ENCODE measurements at places on chromosomes 13 and 19. TPM values are rescaled to one million over a fixed set of nuclear protein-coding genes. Genes with fewer than 3 reads are reported as not detected.

DNA sequence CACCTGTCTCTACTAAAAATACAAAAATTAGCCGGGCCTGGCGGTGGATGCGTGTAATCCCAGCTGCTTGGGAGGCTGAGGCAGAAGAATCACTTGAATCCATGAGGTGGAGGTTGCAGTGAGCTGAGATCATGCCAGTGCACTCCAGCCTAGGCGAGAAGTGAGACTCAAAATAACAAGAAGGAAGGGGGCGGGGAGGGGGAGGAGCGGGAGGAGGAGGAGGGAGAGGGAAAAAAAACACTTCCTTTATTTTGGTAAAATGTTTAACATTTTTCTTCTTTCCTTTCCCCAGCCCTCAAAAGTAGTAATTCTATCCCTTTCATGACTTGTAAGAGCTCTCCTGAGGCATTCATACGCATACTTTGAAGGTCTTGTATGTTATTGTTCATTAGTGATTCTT is 44.3 kb downstream of the SPRY2 start:
- no peak for DNase-seq

DNA sequence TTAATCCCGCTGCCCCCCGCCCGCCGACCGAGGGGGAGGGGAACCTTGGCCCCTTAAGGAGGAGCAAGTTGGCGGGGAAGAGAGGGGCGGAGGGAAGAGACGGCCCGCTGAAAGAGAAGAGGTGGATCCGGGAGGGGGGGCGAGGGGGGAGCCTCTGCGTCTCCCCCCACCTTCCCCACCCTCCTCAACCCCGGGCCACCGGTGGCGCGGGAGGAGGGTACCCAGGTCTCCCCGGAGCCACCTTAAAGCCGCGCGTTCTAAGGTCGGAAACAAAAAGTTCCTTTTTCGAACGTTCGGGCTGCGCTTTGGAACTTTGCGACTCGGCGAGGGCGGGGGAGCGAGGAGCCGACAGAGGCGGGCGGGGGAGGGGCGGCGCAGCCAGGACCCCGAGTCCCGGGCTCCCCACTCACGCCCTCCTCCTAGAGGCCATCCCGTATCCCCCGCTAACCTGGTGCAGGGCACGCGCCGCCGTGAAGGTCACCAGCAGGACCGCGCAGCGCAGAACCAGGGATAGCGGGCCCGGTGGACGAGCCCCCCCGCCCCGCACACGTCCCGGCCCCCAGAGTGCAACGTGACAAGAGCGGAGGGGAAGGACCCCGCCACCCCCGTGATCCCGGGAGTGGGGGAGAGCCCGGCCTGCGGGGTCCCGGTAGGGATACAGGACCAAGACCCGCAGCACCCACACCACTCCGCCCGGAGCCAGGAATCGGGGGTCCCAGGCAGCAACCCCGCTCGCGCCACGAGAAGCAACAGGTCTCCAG is 659 bp downstream of the ERF start:
- DNase-seq, result peak; percentile 85

DNA sequence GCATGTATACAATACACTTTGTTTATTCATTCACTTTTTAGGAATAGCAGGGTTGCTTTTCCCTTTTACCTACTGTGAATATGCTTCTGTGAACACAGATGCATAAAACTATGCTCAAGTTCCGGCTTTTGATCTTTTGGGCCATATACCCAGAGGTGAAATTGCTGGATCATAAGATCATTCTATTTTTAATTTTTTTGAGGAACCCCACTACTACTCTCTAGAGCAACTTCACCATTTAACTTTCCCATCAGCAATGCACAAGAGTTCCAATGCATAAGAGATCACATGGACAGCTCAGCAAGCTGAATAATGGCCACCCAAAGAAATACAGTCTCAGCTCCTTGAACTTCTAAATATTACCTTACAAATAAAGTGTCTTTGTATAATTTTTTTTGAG is 17.0 kb upstream of the SIGLEC10 start:
- no peak for DNase-seq

GRCh38 chr19:8396563-8397203 is 6.5 kb downstream of the RAB11B start:
- peak; percentile 86 for DNase-seq

- peak; percentile 48 for DNase-seq
Measured at GRCh38 chr19:7545904-7546303, 10.4 kb downstream of the PNPLA6 start.

DNA sequence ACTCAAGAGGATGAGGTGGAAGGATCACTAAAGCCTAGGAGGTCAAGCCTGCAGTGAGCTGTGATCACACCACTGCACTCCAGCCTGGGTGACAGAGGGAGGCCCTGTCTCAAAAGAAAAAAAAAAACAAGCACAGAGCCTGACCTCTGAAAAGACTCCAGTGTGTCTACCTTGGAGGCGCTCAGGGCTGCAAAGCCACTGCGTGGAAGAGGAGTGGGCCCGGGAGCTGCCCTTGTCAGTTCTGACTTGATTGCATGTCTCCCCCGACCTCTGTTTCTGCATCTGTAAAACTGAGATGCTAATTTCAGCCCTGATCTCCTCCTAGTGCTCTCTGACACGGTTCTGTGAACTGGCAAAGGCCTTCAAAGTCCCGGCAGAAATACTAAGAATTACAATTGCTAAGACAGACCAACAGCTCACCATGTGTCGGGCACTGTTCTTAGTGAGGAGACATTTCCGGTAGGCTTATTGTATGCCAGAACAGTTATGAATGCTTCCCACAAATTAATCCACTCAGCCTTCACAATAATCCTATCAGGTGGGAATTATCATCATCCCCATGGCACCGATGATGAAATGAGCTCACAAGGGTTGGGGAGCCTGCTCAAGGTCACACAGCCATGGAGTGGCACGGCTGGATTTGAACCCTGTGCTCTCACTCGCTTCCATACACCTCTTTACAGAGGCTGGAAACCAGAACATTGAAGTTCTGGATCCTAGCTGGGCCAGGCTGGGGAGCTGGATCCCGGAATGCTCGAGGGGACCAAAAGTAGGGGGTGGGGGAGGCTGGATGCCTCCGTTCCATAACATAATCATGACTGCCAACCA is 3.5 kb downstream of the AKT2 start:
- DNase-seq, result no peak

GRCh38 chr13:103273825-103274224 is 207.6 kb upstream of the SLC10A2 start:
- DNase-seq, result no peak

DNA sequence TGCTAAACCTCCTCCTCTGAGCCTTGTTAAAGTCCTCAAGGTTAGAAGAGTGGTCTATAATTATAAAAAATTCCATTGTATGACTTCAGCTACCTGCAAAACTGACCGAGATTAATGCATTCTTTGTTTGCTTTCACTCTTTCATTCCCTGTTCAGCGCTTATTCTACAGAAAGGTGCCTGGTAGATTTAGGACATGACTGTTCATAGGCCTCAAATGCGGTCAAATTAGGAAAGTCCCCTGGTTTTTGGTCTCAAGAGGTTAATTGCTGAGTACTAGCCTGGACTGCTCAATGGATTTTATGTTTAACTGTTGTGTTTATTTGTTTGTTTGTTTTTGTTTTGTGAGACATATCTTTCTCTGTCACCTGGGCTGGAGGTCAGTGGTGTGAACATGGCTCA is 35.4 kb downstream of the KL start:
- no peak for DNase-seq

DNA sequence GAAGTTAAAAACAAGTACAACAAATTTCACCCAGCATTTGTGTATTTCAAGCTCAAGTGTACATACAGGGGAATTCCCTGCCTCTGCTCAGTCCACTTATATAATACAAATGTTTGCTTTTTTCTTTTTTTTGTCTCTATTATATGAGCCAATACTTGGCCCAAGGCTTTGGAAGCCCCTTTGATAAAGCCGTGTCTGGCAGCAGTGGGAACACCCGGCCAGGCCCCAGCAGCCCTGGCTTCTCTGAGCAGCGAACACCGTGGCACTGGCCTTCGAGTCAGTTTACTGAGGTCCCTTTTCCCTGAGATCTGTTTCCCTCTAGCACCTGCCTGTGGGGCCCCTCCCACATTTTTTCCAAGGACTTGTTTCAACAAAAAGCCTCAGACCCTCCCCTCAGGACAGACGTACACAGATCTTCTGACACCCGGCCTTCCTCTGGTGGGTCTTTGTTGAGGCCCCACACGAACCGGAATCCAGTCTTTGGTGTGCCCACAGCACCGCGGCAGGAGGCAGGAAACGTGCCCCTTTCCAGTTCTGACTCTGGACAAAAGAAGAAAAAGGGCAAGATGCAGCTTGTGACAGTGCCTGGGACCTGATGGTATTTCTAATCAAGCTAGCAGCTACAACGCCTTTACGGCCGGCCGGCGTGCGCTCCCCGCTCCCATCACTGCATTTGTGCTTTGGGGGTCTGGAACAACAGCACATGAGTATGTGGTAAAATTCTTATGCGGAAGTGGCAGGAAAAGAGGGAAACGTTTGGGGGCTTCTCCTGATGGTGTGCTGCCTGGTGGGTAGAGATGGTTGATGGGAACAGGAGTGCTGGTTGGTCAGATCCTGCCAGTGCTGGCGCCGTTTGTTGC is 13.8 kb downstream of the SIPA1L3 start:
- DNase-seq, result no peak

DNA sequence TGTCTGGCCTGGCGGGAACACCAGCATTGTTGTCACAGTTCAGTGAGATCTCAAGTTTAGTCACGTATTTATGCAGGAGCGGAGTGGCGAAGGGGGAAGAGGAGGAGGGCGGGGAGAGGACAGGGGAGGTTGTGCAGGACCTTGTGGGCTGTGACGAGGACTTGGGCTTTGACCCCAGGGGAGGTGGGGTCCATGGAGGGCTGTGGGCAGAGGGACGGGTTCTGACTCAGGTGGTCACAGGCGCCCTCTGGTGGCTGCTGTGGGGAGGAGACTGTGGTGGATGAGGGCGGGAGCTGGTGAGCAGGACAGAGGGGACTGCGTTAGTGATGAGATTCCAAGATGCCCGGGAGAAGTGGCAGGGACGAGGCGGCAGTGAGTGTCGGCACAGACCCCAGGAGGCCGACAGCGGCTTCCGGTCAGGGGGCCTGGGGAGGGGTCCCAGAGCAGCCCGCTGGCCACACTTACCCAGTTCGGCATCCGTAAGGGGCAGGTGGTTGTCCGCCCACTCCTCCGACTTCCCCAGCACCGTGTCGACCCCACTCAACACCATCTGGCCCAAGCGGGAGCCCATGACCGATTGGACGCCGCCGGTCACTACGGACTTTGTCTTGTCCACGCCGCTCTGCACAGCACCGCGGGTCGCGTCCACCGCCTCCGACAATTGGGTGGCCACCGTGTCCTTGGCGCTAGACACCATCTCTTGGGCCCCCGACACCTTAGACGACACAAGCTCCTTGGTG is 15.7 kb downstream of the PLIN3 start:
- DNase-seq, result peak; percentile 81

DNA sequence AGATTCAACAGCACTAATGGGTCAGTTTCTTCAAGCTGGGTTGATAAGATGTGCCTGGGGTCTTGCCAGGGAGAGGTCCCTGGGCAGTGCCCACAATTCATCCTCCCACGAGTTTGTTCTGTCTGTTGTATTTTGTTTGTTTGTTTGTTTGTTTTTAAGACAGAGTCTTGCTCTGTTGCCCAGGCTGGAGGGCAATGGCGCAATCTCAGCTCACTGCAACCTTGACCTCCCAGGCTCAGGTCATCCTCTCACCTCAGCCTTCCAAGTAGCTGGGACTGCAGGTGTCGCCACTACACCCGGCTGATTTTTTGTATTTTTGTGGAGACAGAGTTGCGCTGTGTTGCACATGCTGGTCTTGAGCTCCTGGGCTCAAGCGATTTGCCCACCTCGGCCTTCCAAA is 120.1 kb downstream of the NUFIP1 start:
- no peak for DNase-seq

DNA sequence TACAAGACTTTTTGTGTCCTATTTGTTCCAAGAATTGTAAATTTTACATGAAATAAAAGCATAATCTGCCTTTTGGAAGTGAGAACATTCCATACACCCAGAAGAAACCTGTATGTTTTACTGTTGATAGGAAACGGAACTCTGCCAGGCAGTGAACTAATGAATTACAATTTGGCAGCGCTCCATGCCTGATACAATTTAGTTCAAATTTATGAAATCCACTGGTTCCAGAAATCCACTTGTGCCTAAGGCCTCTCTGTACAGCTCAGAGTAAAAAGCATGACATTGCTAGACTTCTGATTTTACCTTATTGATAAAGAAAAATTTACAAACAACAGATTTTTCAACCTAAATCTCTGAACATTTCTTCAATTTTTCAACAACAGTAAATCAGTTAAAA is 78.1 kb downstream of the PCDH9 start:
- no peak for DNase-seq

Gene ZNF578
- 0.56 TPM for total RNA-seq

Gene SLC6A16
- total RNA-seq, result 1.0 TPM

Gene SHANK1
- total RNA-seq, result not detected

Gene FFAR1
- total RNA-seq, result not detected

Gene HSD11B1L
- total RNA-seq, result 4.1 TPM

Measured in activated CD4-positive, alpha-beta memory T cell treated with anti-CD3 and anti-CD28 coated beads for 36 hours (primary cell).